Skin of body (tissue), 3 donors: ENCODE measurements at places on chromosomes 1 and 21. TPM values are rescaled to one million over a fixed set of nuclear protein-coding genes. Genes with fewer than 3 reads are reported as not detected.

GRCh38 chr1:12469990-12470389 is 148.0 kb downstream of the DHRS3 start:
- DNase-seq = no peak

DNA sequence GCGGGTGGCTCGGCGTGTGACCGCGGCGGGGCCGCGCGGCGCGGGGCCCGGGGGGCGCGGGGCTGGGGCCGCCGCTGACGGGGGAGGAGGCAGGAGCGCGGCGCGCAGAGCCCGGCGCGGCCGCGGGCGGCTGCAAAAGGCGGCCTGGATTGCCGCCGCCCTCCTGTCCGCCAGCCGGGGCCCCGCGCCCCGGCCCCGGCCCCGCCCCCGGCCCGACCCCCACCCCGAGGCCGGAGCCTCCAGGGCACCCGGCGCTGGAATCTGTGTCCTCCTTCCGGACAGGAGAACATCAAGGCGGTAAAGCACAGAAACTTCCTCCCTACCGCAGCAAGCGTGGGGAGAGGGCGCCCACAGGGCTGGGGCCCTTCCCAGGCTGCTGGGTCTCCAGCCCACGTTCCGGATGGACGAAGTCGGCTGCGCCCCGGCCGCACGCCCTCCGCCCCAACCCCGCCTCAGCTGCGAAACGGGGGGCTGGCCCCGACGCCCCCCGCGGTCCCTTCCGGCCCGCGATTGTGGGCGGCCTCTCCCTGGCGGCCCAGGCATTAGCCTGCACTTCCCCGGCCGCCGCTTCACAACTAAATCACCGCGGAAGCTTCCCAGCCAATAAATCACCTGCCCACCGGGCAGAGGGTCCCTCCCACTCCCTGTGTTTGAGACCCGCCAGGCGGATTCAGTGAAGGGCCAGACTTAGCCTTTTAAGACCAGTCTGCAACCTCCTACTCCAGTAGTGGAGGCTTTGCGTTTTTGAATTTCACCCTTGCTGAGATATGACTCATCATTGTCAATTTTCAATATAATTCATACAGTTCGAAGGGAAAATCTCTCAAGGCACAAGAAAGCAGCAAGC is 106.0 kb downstream of the SLC45A1 start:
- DNase-seq = peak; percentile 38

DNA sequence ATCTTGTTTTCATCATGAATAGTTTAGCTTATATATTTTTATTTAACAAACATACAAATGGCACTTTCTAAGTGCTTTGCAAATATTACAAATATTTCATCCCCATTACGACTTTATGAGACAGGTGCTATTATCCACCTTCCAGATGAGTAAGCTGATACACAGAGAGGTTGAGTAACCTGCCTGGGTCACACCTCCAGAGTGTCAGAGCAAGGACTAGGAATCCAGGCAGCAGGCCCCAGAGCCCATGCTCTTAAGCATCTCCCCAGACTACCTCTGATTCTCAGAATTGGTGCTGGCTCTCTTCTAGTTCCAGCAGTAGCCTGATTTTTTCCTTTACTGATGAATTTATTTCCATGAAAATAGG is 40.0 kb downstream of the EPHB2 start:
- no peak for DNase-seq

GRCh38 chr21:37771181-37771580 is 145.1 kb downstream of the KCNJ6 start:
- no peak for DNase-seq

DNA sequence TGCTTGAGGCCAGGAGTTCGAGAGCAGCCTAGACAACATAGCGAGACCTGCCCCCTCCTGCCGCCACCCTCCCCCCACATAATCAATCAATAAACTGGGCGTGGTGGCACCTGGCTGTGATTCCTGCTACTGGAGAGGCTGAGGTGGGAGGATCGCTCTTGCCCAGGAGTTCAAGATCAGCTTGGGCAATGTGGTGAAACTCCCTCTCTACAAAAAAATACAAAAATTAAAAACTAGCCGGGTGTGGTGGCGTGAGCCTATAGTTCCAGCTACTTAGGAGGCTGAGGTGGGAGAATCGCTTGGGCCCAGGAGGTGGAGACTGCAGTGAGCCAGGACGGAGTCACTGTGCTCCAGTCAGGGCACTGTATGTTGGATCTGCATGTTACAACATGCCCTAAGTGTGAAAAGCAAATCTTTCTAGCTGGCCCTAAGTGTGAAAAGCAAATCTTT is 7.0 kb upstream of the MDM4 start:
- no peak for DNase-seq

DNA sequence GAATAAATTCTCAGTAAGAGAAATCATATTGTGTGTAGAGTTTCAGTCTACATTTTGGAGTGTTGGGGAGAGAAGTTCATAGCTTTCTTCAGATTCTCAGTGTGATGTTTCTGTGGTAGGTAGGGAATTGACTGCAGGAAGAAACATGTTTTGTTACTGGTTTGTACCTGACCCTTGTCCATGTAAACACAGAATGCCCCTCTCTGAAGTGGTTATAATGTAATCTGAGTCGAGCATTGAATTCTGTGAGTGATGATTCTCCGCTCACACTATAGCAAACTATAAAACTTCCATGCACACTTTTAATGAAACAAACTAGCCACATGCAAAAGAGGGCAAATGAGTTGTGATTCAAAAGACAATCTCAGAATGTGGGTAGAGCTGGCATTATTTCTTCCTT is 433.2 kb downstream of the USP25 start:
- DNase-seq = no peak

DNA sequence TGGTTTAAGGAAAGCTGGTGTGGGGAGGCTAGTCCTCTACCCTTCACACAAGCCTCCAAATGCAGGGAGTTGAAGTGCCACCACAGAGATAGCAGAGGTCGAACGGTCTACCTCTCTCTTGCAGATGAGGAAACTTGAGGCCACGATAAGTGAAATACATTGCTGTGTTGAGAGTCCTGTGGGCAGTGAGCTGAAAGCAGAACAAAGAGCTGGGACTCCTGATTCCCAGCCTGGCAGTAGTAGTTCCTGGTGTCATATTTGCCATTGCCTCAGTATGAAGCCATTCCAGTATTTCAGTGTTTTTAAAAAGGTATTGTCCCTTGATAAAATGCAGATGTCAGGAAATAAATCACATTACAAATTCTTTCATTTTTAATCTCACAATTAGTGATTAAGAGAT is 28.6 kb downstream of the AK4 start:
- no peak for DNase-seq

DNA sequence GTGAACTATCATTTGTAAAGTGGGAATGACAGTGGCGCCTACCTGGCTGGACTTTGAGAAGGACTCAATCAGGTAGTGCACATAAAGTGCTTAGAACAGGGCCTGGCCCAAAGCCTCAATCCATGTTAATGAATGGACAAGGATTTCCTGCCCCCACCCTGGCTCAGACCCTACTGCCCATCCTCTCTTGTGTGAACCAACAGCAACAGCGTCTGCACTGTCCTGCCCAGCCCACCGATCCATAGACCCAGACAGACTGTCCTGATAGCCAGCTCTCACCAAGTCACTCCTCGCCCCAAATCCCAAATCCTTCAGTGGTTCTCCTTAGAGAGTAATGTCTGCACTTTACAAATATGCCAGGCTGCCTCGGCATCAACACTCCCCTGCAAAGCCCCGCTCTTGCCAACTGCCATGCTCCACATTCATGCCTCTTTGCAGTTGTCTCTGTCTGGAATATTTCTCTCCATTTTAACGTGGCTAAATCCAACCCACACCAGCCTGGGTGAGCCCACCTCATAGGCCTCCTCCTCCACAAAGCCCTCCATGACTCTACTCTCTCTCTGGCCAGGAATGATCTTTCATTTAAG is 157.6 kb upstream of the EDN2 start:
- no peak for DNase-seq

- DNase-seq = no peak
Measured at GRCh38 chr1:153849487-153850185, 73.1 kb downstream of the GATAD2B start.

DNA sequence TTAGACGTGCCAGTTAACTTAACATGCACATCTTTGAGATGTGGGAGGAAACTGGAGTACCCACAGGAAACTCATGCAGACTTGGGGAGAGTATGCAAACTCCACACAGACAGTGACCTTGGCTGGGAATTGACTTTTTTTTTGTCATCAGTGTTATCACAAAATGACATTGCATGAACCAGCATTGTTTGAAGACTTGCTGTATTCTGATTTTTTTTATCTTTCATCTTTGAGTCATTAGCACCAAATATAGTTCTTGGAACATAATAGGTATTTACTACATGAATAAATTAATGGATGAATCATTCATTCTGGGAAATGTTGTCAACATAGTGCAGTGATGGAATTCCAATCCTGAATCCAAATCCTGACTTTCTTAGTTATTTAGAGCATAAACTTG is 77.0 kb downstream of the ATF6 start:
- no peak for DNase-seq

Gene GJA4
- total RNA-seq = 6.1 TPM

Gene CDC7
- total RNA-seq = 10.1 TPM

Gene BTG3
- total RNA-seq = 69.2 TPM

Gene GJA9
- not detected for total RNA-seq

Gene CR1L
- total RNA-seq = 1.6 TPM
